Naive thymus-derived CD4-positive, alpha-beta T cell (primary cell): ENCODE measurements at places on chromosomes 6 and 20. TPM values are rescaled to one million over a fixed set of nuclear protein-coding genes. Genes with fewer than 3 reads are reported as not detected.

The OR2B6 gene
- not detected in 2 replicates for total RNA-seq

The NHSL1 gene
- 1.2 TPM for total RNA-seq

The GSTA4 gene
- 2.6 TPM for total RNA-seq

The RGS17 gene
- not detected for total RNA-seq

The SNAP25 gene
- total RNA-seq, result 0.39 and 0.66 TPM in 2 replicates

The CFAP61 gene
- not detected for total RNA-seq

The PLEKHG1 gene
- 0.74 TPM for total RNA-seq

The ADGRF5 gene
- total RNA-seq, result not detected

DNA sequence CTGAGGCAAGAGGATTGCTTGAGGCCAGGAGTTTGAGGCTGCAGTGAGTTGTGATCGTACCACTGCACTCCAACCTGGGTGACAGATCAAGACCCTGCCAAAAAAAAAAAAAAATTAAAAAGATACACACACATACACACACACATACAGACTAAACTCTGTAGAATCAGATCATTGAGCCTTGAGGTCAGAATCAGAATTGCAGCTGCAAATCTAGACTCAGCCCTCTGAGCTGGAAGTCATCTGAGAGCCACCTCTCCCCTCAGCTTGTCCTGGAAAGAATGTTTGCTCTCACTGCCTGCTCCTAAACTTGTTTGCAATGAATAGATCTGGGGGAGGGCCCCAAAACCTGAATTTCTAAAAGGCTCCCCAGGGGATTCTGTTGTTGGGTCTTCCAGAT lies 41.4 kb upstream of the ANGPT4 start:
- H3K27ac ChIP-seq, result no peak overlapping the region
- H3K27me3 ChIP-seq, result no peaks in the 10 kb centered on the region
- H3K4me3 ChIP-seq, result no peak overlapping the region
- H3K36me3 ChIP-seq, result no peaks in the 10 kb centered on the region

DNA sequence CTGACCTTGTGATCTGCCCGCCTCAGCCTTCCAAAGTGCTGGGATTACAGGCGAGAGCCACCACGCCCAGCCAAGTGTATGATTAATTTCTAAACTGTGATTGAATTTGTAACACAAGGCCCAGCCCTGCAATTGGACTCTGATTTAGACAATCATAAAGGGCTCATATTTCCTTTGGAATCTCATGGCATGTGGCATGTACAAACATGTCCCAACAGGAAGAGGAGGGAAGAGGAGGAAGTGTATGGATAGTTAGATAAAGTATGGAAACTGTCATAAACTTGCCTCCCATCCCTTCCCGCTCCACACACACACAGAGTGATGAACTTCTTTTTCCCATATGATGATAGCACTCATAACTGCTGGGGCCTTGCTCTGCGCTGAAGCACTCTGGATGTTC lies 27.2 kb upstream of the QKI start:
- H3K4me1 ChIP-seq, result no peaks in the 10 kb centered on the region
- no peak overlapping the region for H3K27ac ChIP-seq
- no peak overlapping the region for H3K4me3 ChIP-seq
- no peaks in the 10 kb centered on the region for H3K27me3 ChIP-seq

GRCh38 chr6:9455864-9456658 lies 958.8 kb downstream of the TFAP2A start:
- H3K4me1 ChIP-seq, result no peaks in the 10 kb centered on the region
- no peak for DNase-seq
- no peaks in the 10 kb centered on the region for H3K36me3 ChIP-seq
- no peak overlapping the region for H3K4me3 ChIP-seq
- H3K27me3 ChIP-seq, result no peaks in the 10 kb centered on the region

GRCh38 chr6:296151-297122 lies 4.2 kb downstream of the DUSP22 start:
- H3K27me3 ChIP-seq, result no peaks in the 10 kb centered on the region
- DNase-seq, result peak; percentile 16
- H3K27ac ChIP-seq, result no peak overlapping the region
- no peak overlapping the region for H3K4me3 ChIP-seq

DNA sequence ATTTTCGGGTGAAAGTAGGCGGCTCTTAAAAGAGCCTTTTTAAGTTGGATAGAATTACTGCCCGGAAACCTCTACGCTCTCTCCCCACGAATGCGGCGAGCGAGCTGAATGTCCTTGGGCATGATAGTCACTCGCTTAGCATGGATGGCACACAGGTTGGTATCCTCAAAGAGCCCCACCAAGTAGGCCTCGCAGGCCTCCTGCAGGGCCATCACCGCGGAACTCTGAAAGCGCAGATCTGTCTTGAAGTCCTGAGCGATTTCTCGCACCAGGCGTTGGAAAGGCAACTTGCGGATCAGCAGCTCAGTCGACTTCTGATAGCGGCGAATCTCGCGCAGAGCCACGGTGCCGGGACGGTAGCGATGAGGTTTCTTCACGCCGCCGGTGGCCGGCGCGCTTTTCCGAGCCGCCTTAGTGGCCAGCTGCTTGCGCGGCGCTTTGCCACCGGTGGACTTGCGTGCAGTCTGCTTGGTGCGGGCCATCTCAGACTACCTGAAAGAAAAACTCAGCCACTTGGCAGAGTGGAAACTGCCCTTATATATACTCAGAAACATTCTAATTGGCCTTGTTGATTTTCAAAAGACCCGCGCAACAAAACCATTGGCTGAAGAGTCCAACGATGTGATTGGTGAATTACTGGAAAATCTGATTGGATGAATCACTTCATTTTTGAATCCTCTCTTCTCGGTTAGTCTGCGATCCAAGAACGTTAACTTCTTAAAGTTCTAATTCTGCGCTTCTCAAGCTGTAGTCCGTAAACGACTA lies 93.9 kb upstream of the BTN3A2 start:
- no peaks in the 10 kb centered on the region for H3K27me3 ChIP-seq
- peaks cover 27% of the 10 kb centered on the region for H3K4me1 ChIP-seq
- peak overlapping the region; percentile 82 for H3K27ac ChIP-seq
- H3K36me3 ChIP-seq, result no peaks in the 10 kb centered on the region

- H3K27me3 ChIP-seq, result no peaks in the 10 kb centered on the region
- H3K36me3 ChIP-seq, result no peaks in the 10 kb centered on the region
- no peaks in the 10 kb centered on the region for H3K4me1 ChIP-seq
- no peak for DNase-seq
Measured at GRCh38 chr6:135972586-135972985, 121.1 kb downstream of the PDE7B start.

DNA sequence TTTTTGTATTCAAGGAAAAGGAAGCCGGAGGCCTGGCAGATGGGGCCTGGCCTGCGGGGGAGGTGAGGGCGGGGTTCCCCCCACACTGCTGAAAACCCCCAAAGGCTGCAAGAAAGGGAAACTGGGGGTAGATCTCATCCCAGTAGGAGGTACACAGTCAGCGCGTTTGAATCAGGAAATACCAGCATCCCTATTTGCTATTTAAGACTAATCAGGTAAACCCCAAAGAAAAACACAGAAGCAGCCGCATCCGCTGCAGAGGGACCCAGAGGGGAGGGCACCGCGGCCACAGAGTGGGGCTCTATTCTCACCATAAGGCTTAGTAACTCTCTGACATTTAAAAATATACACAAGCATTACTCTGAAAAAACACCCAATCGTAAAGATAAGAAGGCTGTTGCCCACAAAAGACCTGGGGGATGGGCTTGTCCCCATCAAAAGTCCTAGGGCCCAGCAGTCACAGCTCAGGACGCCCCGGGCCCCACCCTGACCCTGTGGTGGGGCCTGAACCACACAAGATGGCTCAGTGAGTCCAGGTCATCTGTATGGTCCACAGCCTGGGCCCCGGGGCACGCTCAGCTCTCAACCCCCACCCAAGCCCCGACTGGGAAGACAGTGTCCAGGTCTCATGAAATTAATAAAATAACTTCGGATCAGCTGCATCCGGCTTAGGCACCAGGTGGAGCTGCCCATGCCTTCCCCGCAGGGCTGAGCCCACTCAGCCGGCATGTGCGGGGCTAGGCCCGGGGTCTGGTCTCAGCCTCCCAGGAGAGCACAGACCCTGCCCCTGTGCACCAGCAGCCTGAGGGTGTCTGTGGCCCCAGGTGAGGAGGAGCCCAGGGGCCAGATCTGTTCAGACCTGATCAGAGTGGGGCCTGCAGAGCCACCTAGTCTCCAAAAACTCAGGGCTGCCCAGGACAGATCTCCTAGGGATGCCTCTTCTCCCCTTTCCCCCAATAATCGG lies 31.0 kb downstream of the KCNQ2 start:
- no peak overlapping the region for H3K4me3 ChIP-seq
- peaks cover 17% of the 10 kb centered on the region for H3K4me1 ChIP-seq
- DNase-seq, result no peak
- H3K36me3 ChIP-seq, result no peaks in the 10 kb centered on the region
- H3K27ac ChIP-seq, result no peak overlapping the region

- H3K27me3 ChIP-seq, result no peaks in the 10 kb centered on the region
- H3K4me3 ChIP-seq, result no peak overlapping the region
- no peaks in the 10 kb centered on the region for H3K4me1 ChIP-seq
- H3K27ac ChIP-seq, result no peak overlapping the region
Measured at GRCh38 chr6:146910611-146911010, 293.6 kb upstream of the STXBP5 start.

DNA sequence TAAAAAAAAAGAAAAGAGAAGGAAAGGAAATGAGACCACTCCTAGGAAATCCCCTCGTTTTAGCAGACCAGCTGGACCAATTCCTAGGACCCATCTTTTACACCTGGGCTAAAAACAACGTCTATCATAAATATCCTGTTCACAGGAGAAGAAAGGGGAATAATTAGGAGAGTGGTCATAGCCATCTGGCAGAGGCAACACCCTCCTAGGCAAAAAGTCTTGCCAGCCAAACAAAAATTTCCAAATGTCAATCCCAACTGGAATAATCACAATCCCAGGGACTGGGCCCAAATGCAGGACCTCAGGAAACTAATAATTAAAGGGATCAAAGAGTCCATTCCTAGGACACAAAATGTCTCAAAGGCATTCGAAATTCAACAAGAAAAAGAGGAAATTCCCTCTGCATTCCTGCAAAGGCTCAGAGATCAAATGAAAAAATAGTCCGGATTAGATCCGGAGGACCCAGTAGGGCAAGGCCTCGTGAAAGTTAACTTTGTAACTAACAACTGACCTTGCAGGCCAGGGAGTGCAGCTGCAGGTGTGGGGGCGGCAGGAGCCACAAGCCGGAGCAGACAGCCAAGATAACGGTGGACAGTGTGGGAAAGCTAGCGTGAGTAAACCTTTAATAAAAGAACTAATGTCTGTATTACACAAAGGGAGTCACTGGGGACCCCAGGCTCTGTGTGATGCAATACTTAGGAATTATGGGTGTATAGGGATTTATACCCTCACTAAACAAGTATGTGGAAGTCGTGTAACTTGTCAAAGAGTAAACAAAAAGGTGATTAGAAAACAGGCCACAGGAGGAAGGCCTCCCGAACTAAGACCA lies 11.7 kb downstream of the LCA5 start:
- H3K27ac ChIP-seq, result no peak overlapping the region
- no peaks in the 10 kb centered on the region for H3K36me3 ChIP-seq
- no peaks in the 10 kb centered on the region for H3K4me1 ChIP-seq
- no peak overlapping the region for H3K4me3 ChIP-seq
- no peak for DNase-seq

- no peaks in the 10 kb centered on the region for H3K36me3 ChIP-seq
- no peak overlapping the region for H3K27ac ChIP-seq
- H3K4me3 ChIP-seq, result peak overlapping the region; percentile 44
- no peaks in the 10 kb centered on the region for H3K27me3 ChIP-seq
Measured at GRCh38 chr6:16698997-16699868, 62.0 kb downstream of the ATXN1 start.

GRCh38 chr6:37698264-37699137 lies 818 bp upstream of the MDGA1 start:
- H3K27ac ChIP-seq, result peak overlapping the region; percentile 57
- peak overlapping the region; percentile 79 for H3K4me3 ChIP-seq
- H3K4me1 ChIP-seq, result peaks cover 11% of the 10 kb centered on the region
- peak; percentile 69 for DNase-seq
- no peaks in the 10 kb centered on the region for H3K36me3 ChIP-seq

GRCh38 chr6:113491376-113491775 lies 365.8 kb upstream of the MARCKS start:
- H3K27me3 ChIP-seq, result no peaks in the 10 kb centered on the region
- H3K36me3 ChIP-seq, result no peaks in the 10 kb centered on the region
- H3K4me3 ChIP-seq, result no peak overlapping the region
- DNase-seq, result no peak
- H3K4me1 ChIP-seq, result no peaks in the 10 kb centered on the region

- H3K4me1 ChIP-seq, result no peaks in the 10 kb centered on the region
- no peaks in the 10 kb centered on the region for H3K27me3 ChIP-seq
- no peak overlapping the region for H3K27ac ChIP-seq
- no peak for DNase-seq
- no peaks in the 10 kb centered on the region for H3K36me3 ChIP-seq
Measured at GRCh38 chr6:127083963-127084310, 34.5 kb upstream of the RSPO3 start.

DNA sequence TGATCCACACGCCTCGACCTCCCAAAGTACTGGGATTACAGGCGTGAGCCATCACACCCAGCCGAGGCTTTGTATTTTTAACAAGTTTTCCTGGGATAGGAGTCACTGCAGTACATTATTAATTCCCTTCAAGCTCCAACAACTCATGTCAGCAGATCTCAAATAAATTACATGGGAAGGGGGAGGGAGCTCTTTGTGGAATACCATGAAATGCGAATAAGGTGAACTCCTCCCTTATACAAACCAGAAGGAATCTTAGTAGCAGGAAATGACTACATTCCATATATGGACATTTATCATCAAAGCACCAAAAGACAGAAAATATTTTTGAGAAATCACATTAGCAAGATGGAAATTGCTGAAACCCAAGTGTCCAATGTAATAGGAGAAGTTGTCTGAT lies 2.9 kb downstream of the GSS start:
- H3K4me3 ChIP-seq, result no peak overlapping the region
- no peaks in the 10 kb centered on the region for H3K27me3 ChIP-seq
- H3K4me1 ChIP-seq, result peaks cover 11% of the 10 kb centered on the region
- H3K36me3 ChIP-seq, result no peaks in the 10 kb centered on the region
- DNase-seq, result no peak
